Adrenal gland (tissue), 19 donors: ENCODE measurements at places on chromosomes 1 and 21.

GRCh38 chr1:183593356-183593755, 3.1 kb upstream of the NCF2 start:
- DNase-seq, result no peak

DNA sequence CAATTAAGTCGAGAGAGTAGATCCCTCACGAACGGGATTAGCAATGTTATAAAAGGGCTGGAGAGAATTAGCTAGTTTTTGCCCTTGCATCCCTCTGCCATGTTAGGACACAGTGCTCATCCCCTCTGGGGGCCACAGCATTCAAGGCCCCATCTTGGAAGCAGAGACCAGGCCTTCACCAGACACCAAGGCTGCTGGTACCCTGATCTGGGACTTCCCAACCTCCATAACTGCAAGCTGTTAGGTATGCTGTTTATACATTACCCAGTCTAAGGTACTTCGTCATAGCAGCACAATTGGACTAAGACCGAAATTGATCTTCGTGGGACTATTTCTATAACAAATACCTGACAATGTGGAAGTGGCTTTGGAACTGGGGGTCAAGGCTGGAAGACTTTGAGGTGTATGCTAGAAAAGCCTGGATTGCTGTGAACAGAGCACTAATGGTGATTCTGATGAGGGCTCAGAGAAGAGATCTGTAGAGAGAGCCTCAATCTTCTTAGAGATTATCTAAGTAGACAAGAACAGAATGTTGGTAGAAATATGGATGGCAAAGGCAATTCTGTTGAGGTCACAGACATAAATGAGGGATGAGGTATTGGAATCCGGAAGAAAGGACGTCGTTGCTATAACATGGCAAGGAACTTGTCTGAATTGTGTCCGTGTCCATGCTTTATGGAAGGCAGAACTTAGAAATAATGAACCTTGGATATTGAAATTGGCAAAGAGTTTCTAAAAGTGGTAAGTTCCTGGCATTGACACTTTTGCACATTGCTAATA, 83.8 kb upstream of the KIF26B start:
- DNase-seq, result no peak

- DNase-seq, result no peak
These were observed 8.5 kb upstream of the ERG start for GRCh38 chr21:38506661-38507281.

- no peak for DNase-seq
These were observed 478.5 kb downstream of the ADGRL2 start for GRCh38 chr1:82279241-82279640.

DNA sequence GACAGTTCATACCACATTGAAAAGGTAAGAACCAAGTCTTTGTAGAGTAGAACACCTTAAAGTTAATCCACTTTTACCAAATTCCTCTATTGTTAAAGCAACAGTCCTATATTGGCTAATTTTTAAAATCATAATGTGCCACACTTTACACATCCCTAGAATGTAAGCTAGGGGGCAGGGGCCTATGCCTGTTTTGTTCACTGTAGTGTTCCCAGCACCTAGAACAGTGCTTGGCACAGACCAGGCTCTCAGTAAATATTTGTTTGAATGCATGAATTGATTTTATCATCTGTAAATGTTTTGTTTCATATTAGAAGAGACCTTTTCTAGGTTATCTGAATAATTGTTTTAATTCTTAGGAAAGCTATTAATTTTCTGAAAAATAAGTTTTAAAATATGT, 9.1 kb downstream of the SMAP2 start:
- DNase-seq, result no peak

GRCh38 chr1:180842052-180842451, 70.6 kb upstream of the KIAA1614 start:
- no peak for DNase-seq

- no peak for DNase-seq
These were observed 19.8 kb upstream of the FAM110D start for GRCh38 chr1:26138974-26139558.

DNA sequence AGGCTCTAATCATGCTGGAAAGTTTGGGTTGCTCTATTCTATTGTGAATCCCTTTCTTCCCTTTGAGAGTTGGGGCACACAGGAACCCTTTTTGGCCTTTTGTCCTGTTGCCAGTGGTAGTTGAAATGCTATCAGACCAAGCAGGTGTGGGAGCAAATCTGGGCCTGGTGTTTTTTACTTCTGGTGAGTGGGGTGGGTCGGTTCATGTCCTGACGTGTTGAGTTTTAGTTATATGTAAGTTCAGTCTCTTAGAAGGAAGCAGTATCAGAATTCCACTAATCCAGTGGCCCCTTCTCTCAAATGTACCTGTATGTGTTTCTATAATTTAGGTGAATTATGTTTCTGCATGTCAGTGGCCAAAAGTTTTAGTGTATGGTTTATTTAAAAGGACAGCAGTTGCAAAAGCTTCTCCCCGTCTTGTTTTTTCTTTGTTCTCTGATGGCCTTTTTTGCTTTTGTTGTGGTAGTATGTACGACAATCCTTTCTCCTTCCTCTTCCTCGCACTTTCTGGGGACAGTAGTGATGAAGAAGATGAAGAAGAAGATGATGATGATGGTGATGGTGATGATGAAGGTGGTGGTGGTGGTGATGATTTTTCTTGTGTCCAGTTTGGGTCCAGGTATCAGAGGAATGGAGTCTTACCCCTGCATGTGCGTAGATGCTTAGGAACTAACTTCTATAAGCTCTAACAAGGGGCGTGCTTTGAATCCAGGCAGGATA, 74.2 kb downstream of the UBE4B start:
- DNase-seq, result no peak

DNA sequence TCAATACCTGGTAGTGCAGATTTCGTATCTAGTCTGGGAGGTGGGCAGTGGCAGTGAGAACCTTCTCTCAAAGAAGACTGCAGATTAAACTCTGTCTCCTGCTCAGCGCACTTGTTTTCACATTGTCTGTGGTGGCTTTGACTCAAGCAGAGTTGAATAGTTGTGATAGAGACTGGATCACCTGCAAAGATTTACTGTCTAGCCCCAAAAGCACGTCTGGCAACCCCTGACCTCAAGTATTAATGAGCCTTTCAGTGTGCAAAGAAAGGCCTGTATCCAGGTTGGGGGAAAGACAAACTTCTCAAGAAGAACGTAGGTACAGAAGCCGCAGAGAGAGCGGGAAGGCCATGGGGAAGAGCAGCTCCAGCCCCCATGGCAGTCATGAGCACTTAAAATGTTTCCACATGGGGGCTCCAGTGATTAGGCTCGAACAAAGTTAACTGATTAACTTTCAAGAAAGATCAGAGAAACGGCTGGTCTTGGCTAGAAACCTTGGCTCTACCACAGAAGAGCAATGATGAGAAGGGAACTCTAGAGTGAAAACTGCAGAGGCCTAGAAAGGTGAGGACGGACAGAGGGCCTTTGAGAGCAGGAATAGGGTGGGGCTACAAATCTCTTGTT, 15.2 kb downstream of the HENMT1 start:
- no peak for DNase-seq

GRCh38 chr1:201769072-201769471, 59.9 kb upstream of the IPO9 start:
- no peak for DNase-seq
